ENCODE measurements at places on chromosomes 2 and 18. TPM values are rescaled to one million over a fixed set of nuclear protein-coding genes. Genes with fewer than 3 reads are reported as not detected.

The FAM228A gene
- not detected for total RNA-seq

The CYS1 gene
- total RNA-seq: 0.14 TPM

The GKN1 gene
- total RNA-seq: 1.6 TPM

The LDLRAD4 gene
- not detected for total RNA-seq

The SIGLEC15 gene
- total RNA-seq: not detected

The TMEFF2 gene
- 0.14 TPM for total RNA-seq

The GPR55 gene
- 0.07 TPM for total RNA-seq

The GALNT14 gene
- total RNA-seq: 21.8 TPM

The FKBP7 gene
- total RNA-seq: 13.0 TPM

The GNAL gene
- 8.6 TPM for total RNA-seq

The C2orf76 gene
- 21.8 TPM for total RNA-seq

The HDAC4 gene
- 21.0 TPM for total RNA-seq

The MYO3B gene
- total RNA-seq: not detected

The KIDINS220 gene
- total RNA-seq: 38.9 TPM

The INHBB gene
- 0.07 TPM for total RNA-seq

The RGPD4 gene
- total RNA-seq: not detected

The UPP2 gene
- total RNA-seq: not detected

The MEP1B gene
- total RNA-seq: not detected

The ALLC gene
- not detected for total RNA-seq

The STPG4 gene
- total RNA-seq: not detected

The LOXHD1 gene
- total RNA-seq: not detected

The MROH2A gene
- total RNA-seq: not detected

The SPR gene
- total RNA-seq: 40.1 TPM

The ACVR1C gene
- 3.6 TPM for total RNA-seq

The TUBA3E gene
- total RNA-seq: not detected

The PROC gene
- 0.15 TPM for total RNA-seq

The TBR1 gene
- total RNA-seq: 0.05 TPM

The QPCT gene
- total RNA-seq: 311 TPM

The WNT10A gene
- total RNA-seq: not detected

The TMEM200C gene
- 3.8 TPM for total RNA-seq

The PXDN gene
- total RNA-seq: 28.9 TPM

The NMS gene
- not detected for total RNA-seq

The LCT gene
- 0.02 TPM for total RNA-seq

The GATA6 gene
- total RNA-seq: 1.8 TPM

The CLIP4 gene
- 78.5 TPM for total RNA-seq

The ASXL3 gene
- 0.20 TPM for total RNA-seq

The SPATA3 gene
- total RNA-seq: not detected

The TMEM247 gene
- not detected for total RNA-seq

The FSHR gene
- total RNA-seq: not detected

The IL36RN gene
- total RNA-seq: not detected

The PARD3B gene
- total RNA-seq: 5.8 TPM

The SAG gene
- not detected for total RNA-seq

The ITGA4 gene
- 0.07 TPM for total RNA-seq

The SCN2A gene
- not detected for total RNA-seq

The TOGARAM2 gene
- total RNA-seq: not detected

The METAP1D gene
- total RNA-seq: 18.0 TPM

The UGT1A10 gene
- not detected for total RNA-seq

The LIPG gene
- total RNA-seq: 1.9 TPM

The CBLN2 gene
- 0.61 TPM for total RNA-seq

The CFAP210 gene
- 0.12 TPM for total RNA-seq

The CAVIN2 gene
- 121 TPM for total RNA-seq

The OR6B2 gene
- not detected for total RNA-seq

The ALPI gene
- total RNA-seq: not detected
